ENCODE measurements at places on chromosomes 11 and 22. TPM values are rescaled to one million over a fixed set of nuclear protein-coding genes. Genes with fewer than 3 reads are reported as not detected.

GRCh38 chr11:76408171-76408965 is 27.2 kb downstream of the GVQW3 start:
- DNase-seq = peak; percentile 62

GRCh38 chr22:33920927-33921524 is 750 bp upstream of the LARGE1 start:
- peak; percentile 99 for DNase-seq

GRCh38 chr11:10878408-10879214 is 20.8 kb upstream of the ZBED5 start:
- DNase-seq = no peak

The RBMXL2 gene
- total RNA-seq = 0.13 TPM

The ZNF280A gene
- not detected for total RNA-seq

- no peak for DNase-seq
These were observed 15.6 kb downstream of the PRDM11 start for GRCh38 chr11:45162064-45162375.

DNA sequence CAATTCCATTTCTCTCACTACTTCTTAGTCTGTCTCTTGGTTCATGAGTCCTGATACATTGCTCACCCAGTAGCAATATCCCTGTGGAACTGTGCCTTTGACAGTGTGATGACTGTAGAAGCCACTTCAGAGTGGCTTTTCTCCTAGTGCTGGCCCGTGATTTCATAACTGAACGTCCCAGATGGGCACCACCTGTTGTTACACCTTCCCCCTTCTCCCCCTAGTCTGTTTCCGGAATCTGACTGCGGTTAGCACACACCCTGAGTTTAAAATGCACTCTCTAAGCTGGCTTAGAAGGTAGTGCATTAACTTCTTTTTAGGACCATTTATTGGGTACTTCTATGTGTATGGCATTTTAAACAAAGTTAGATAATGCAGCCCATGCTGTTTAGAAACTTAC is 83.0 kb downstream of the ALX4 start:
- DNase-seq = no peak

The GP1BB gene
- 1.9 TPM for total RNA-seq

DNA sequence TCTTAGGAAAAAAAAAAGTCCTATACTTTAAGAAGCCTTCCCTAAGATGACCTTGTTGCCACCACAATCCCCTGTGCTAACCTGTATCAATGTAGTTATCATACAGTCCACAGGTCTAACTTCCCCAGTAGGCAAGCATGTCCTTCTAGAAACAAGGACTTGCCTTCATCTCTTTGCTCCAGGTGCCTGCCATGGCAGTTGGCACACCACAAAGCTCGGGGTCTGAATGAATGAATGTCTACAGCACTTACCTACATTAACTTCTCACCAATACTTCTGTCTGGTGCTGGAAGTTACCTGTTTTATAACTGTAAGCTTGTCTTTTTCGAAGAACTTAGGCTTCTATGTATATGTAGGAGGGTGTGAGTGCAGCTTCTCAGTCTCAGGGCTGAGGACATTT is 23.4 kb downstream of the CLPB start:
- DNase-seq = no peak

The MMP8 gene
- total RNA-seq = 0.16 TPM

DNA sequence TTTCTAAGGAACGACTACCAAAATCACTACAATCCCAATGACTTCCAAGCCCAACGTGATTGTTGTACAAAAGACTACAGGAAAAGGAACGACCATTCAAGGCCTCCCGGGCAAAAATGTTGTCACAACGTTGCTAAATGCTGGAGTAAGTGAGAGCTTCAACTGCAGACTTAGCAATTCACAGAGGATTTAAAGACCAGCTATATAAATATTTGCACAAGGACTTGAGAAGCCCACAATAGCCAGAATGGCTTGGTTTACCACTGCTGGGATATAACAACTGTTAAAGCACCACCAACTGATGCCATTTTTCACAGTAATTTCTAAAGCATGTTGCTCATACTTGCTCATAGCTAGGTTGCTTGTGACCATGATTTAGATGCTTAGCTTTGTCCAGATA is 78.3 kb downstream of the EMSY start:
- peak; percentile 3 for DNase-seq

The KLHL35 gene
- total RNA-seq = 1.8 TPM

DNA sequence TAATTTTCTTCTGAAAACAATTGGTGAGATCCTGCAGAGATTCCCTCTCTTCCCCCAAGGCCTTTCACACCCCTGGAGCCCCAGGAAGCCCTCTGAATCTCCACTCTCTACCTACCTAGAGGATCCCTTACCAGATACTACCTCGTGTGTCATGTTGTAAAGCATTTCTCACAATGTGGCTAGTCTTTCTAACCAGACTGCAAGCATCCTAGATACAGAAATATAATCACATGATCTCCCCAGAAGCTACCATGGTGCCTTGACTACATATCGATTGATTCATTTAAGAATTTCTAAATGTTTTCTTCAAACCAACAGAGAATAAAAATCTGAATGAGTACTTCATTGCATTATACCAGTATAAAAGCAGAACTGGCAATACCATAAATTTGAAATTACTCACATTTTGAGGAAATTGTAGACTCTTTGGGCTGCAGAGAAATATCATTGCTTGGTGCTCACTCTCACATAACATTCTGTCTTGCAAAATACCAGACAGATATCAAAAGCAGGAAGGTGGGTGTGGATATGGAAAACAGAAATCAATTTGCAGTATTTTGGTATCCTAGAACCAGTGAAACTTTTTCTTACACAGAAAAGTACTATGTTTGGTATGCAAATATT is 113.5 kb downstream of the MAML2 start:
- DNase-seq = no peak

DNA sequence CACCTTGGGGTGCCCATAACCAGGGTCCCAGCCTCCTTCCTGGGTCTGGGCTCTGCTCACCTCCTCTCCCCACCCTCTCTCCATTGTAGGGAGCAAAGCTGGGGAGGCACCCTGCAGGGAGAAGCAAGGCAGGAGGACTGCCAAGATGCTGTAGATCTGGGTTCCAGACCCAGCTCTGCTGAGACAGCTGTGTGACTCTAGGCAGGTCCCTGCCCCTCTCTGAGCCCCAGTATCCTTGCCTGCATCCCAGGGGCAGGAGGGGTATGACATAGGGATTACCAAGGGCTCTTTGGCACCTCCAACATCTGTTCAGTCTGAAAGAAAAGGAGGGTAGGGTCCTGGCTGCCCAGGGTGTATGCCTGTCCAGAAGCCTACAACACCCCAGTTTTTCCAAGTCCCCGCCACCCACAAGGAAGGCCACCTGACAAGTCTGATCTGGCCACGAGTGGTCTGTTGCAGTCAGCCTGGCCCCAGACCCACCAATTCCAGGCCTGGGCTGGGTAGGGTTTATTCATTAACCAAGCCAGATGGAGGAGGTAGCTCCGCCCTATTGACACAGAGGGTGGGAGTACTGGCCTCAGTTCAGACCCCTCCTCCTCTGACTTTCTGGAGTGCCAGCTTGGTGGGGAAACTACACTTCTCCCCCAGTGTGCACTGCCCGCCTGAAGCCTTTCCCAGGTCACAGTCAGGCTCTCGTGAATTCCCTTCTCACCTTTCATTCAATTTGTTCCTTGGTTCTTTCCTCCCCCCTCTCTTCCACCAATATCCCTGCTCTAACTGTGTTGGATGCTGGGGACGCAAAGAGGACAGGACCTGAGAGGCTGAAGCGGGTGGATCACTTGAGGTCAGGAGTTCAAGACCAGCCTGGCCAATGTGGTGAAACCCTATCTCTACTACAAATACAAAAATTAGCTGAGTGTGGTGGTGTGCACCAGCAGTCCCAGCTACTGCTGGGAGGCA is 15.0 kb downstream of the STARD10 start:
- DNase-seq = peak; percentile 77

GRCh38 chr11:19924716-19925115 is 212.1 kb downstream of the NAV2 start:
- DNase-seq = no peak

DNA sequence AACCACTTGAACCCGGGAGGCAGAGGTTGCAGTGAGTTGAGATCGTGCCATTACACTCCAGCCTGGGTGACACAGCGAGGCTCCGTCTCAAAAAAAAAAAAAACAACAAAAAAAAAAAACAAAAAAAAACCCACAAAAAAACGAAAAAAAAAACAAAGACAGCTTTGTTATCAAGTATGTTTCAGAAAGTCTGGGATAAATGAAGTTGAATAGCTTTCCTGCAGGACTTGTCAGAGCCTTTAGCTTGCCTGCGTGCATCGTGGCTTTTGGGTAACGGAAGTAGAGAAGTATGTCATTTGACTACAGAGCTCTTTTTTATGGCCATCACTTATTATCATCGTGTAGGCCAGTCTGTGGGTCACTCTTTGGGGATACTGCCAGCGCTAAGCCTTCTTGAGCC is 14.6 kb downstream of the TRIOBP start:
- DNase-seq = no peak
